ENCODE measurements at places on chromosomes 11 and 22.
A peak's percentile ranks its signal among the peaks of the same experiment; 100 is the strongest.

- no peak for DNase-seq
Measured at GRCh38 chr11:69301081-69301454, 7.1 kb downstream of the MYEOV start.

GRCh38 chr11:62054484-62055121, 69.2 kb upstream of the INCENP start:
- no peak for DNase-seq

DNA sequence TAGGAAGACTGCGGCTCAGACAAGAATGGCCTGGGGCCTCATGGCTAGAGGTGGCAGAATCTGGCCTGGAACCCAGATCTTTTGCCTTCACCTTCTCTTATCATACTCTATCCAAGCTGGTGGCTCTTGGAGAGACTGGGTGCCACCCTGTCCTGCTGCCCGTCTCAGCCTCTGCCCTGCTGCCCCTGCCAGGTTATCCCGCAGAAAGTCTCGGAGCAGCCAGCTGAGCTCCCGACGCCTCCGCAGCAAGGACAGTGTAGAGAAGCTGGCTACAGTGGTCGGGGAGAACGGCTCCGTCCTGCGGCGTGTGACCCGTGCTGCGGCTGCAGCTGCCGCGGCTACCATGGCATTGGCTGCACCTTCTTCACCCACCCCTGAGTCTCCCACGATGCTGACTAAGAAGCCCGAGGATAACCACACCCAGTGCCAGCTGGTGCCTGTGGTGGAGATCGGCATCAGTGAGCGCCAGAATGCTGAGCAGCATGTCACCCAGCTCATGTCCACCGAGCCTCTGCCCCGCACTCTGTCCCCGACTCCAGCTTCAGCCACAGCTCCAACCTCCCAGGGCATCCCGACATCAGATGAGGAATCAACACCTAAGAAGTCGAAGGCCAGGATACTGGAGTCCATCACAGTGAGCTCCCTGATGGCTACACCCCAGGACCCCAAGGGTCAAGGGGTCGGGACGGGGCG, 5.9 kb downstream of the INCENP start:
- no peak for DNase-seq

DNA sequence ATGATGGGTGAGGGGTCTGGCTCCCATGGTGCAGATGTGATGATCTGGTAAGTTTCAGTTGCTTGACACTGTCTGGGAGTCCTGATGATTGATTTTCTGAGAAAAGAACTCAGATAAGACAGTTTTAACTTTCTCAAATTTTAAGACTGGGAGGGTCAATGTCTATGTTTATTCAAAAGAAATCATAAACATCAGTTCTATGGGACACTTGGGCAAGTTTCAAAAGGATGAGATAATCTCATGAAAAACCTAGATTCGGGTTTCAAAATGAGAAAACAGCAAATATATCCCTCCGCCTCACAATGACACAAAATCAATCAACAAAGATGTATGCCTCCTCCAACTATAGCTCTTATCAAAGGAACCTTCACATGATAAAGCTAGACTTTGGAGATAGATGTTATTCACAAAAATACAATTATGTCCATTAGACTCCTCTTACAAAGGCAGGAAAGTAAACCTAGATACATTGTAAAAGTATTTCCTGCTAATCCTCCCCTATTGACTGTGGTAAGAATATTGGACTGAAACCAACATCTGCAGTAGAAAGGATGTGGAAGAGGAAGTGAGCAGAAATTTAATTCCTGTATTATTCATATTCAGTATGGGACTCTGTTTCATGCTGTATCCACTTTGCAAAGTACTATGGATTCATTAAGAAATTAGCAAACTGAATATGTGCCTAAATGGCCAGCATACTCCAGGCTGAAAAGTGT, 21.6 kb downstream of the SVIP start:
- peak; percentile 31 for DNase-seq

DNA sequence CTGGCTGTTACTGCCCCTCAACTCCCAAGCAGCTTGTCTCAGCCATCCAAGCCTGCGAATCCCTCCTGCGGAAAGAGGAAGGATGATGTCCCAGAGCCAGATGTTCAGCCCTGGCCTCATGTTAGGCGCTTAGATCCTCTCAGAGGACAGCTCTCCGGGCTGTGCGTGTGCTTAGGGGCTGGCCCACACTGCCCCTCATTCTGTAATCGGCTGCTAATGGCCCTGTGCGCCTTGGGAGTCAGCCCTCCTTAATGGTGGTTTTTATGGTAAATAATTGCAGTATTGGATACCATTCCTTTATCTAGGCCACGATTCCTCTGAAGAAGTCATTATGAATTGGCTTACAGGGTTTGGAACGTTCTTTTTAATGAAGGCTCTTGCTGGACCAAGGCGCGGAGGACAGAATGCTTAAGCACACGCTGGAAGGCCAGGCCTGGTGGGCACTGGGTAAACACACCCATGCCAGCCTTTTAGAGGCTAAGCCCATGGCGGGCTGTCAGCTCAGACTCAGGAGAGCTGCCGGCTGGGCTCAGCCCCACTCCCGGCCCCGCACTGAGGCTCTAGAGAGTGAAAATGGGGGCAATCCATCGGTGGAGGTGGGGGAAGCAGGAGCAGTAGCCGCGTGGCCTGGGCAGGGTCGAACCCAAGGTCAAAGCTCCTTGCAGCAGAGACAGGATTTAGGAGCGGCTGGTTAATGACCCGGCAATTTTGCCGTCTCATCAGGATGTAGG, 1157.5 kb downstream of the BRD1 start:
- no peak for DNase-seq

GRCh38 chr22:39486951-39487825, 14.9 kb upstream of the MIEF1 start:
- DNase-seq: no peak

DNA sequence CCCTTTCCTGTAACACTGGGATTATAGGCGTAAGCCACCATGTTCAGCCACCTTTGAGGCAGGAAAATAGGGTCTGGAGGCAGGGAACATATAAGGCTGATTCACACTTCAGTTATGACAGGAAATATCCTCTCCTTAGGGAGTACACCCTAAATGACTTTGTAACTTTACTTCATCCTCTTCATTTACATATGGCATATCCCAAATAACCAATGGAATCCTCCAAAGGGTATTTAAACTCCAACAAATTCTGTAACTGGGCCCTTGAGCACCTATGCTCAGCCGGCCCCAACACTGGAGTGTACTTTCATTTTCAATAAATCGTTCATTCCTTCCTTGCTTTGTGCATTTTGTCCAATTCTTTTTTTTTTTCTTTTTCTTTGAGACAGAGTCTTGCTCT, 1.6 kb upstream of the KAT5 start:
- DNase-seq: no peak

DNA sequence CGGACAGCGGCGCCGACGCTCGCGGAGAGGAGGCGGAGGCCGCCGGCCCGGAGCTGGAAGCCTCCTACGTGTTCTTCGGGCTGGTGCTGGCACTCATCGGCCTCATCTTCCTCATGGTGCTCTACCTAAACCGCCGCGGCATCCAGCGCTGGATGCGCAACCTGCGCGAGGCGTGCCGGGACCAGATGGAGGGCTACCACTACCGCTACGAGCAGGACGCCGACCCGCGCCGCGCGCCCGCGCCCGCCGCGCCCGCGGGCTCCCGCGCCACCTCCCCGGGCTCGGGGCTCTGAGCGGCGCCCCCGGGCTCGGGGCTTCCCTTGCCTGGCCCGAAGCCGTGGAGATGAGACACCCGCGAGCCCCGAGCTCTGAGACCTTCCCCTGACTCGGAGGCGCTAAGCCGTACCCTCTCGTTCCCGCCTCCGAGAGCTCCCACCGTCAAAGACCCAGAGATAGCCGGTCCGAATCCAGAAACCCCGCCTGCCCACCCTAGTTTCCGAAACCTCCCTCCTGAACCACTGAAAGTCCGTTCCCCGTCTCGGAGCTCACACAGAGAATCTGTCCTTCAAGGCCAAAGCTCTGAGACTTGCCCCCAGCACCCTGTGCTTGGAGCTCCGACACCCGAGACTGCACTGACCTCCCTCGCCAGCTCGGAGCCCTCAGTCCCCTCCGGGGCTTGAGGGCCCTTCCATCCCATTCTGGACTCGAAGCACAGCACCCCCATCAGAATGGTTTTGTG, 1.5 kb downstream of the TPBGL start:
- no peak for DNase-seq

- DNase-seq: no peak
Measured at GRCh38 chr11:118084247-118084646, 2.5 kb downstream of the SMIM35 start.

GRCh38 chr22:50078761-50079160, 6.5 kb downstream of the MLC1 start:
- no peak for DNase-seq

DNA sequence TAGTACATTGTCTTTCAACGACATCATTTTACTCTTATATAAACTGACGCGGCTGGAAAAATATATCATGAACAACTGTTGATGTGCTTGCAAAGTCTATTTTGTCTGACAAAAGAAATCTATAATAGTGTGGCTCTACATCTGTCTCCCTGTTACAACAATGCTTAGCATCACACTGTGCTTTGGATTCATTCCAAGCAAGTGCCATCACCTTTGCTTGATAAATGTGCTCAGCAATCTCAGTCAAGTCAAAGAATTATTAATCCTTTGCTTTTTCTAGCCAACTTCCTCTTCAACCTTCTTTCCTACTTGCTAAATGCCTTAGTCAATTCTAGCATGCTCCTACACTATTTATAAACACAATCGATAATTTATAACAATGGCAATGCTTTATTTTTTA, 140.5 kb downstream of the FCHSD2 start:
- no peak for DNase-seq

DNA sequence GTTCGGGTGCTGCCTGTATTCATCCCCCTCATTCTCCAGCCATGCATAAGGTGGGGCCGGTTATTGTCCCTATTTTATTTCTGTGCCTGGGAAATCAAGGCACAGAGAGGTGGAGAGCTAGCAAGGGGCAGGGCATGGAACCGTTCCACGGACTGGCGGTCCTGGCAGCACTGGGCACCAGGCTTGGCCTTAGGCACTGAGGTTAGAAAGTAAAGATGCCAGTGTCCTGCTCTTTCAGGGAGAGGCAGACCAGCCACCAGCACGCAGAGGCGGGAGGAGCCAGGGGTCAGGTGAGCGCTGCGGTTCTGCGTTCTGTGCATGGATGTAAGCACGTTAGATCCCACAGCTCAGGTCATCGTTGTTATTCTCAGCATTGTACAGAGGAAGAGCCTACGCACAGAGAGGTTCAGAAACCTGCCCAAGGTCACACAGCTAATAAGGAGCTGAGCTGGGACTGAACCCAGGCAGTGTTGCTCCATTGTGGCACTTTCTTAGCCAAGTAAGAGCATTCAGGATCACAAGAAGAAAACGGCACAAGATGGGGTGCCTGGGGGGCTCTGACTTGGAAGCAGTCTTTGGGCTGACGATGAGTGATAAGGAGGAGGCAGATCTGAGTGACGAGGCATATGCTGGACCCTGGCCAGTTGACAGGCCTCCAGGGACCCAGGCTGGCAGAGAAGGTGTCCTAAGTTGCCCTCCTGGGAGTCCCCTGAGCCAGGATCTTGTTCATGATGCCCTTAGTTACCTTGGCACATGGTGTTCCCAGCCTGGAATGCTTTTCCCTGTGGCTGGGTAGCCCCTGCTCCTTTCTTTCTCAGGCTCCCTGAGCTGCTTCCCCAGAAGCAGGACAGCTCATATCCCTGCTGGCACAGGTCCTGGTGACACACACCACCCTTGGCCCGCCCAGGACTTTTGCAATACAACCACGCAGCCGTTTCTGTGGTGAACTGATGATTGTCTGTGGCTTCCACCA, 41.1 kb downstream of the OSBPL5 start:
- peak; percentile 34 for DNase-seq

- no peak for DNase-seq
Measured at GRCh38 chr11:63534895-63535461, 1.6 kb upstream of the PLAAT4 start.

DNA sequence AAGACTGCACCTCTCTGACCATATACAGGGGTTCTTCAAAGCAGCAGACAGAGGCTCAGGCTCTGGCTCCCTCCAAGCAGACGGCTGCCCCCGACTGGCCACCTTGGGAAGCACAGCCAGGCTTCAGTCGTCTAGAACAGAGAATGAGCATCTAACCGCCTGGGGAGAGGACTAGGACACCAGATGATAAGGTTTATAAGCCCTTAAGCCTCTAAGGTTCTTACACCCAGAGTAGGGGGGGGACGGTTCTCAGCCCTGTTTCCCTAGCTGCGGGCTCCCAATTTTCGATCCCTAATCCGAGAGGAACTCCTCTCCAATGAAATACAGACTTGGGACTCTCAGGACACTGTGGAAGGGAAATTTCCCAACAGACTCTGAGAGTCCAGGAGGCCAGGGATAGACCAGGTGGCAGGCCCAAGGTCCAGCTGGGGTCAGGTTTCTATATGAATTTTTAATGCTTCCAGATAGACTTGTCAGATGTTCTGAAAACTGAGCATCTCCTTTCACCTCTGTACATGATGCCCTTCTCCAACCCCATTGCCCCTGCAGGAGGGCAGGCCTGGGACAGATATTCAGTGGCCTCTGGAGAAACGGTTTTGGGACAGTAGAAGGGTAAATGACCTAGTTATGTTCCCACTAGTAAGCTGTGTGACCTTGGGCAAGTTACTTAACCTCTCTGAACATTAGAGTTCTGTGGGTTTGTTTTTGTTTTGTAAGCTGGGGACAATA, 20.2 kb downstream of the RTN4RL2 start:
- DNase-seq: peak; percentile 15

- no peak for DNase-seq
Measured at GRCh38 chr22:30744224-30744623, 49.5 kb downstream of the OSBP2 start.
